ENCODE measurements at places on chromosomes 11 and 22.

DNA sequence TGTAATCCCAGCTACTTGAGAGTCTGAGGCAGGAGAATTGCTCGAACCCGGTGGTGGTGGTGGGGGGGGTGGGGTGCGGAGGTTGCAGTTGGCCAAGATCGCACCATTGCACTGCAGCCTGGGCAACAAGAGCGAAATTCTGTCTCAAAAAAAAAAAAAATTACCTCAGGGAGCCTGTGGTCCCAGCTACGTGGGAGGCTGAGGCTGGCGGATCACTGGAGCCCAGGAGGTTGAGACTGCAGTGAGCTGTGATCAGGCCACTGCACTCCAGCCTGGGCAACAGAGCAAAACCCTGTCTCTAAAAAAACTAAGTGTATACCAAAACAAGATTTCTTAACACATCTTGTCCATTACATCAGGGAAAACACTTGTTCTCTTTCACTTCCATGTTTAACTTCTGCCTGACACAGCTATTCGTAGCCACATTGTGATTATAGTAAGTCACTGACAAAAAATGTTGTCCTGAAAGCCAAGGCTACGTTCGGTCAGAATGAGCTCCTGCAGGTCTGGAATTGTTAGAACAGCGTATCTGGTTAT is 1.4 kb downstream of the TMEM80 start:
- DNase-seq, result no peak

- no peak for DNase-seq
Measured at GRCh38 chr11:75603791-75604736, 42.0 kb downstream of the SERPINH1 start.

DNA sequence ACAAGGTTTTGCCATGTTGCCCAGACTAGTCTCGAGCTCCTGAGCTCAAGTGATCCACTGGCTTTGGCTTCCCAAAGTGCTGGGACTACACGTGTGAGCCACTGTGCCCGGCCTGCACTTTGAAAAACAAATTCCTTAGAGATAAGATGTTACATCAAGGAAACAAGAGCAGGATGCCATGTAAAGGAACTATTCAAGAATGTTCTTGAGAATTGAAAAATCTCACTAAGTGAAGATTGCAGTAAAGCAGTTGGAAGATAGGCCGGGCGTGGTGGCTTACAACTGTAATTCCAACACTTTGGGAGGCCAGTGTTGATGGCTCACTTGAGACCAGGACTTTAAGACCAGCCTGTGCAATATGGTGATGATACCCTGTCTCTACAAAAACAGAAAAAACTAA is 88.1 kb downstream of the PACS1 start:
- DNase-seq, result no peak

DNA sequence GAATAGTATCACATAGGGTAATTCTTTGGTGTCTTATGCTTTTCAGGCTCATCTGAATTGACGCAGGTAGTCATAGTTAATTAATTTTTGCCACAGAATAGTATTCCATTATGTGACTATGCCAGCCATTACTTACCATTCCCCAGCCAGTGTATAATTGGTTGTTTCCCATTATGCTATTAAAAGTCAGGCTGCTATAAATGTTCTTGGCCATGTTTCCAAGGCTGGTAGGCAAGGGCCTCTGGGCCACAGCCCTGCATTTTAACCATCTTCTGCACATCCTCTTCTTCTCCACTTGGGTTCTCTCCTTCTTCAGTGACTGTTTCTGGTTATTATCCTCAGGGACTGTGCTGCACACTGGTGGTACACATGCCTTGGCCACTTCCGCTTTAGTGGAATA is 190.9 kb downstream of the ADAMTS15 start:
- DNase-seq, result no peak

- no peak for DNase-seq
Measured at GRCh38 chr11:41382927-41383326, 76.5 kb downstream of the LRRC4C start.

DNA sequence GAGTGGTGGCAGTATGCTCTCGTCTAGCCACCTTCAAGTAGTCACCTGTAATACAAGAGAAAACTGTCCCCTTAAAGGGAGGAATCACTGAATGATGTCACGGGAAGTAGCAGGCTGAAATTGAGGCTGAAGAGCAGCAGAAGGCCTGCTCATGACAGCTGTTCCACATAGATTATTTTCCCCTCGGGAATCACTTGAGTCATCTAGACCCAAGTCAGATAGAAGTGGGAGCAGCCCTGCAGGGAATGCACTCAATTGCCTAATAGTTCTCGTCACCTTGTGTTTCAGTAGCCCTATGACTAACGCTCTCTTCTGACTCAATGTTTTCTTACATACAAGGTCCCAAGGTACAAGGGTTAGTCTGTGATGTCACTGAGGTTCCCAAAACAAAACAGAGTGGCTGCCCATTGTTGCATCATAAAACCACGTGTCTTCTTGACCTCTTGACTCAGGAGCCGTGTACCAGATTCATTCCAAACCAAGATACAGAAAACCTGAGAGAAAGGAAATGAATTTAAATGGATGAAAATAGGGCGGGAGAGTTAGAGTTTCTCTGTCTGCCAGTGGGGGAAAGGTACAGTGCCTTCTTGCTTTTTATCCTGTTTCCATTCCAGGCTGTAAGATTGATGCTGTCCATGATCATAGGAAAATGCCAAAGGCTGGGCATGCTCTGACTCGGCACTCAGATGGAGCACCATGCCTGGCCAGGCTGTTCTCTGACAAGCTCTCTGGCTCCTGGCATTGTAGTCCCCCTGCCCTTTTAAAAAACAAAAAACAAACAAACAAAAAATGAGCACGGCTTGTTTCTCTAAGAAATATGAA is 21.6 kb upstream of the C11orf96 start:
- DNase-seq, result no peak

- no peak for DNase-seq
Measured at GRCh38 chr11:75272821-75273301, 32.3 kb downstream of the TPBGL start.

DNA sequence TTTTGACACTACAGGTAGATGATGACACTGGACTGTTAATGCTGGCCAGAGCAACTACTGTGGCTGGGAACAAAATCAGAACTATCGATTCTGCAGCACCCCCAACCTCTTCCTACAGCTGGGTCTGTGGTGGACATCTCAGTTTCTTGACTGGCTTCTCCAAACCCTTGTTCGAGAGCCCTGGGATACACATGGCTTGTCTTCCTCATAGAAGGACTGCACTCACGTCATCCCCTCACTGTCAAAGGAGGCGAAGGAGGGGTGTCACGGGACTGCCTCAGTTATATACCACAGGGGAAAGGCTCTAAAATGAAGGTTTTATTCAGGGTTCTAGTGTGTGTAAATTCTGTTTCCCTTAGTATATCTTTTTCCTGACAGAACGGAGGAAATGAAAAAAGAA is 44.9 kb downstream of the PITPNB start:
- no peak for DNase-seq

Measured in activated naive CD4-positive, alpha-beta T cell (primary cell).